ENCODE measurements at places on chromosomes 1 and 21.

DNA sequence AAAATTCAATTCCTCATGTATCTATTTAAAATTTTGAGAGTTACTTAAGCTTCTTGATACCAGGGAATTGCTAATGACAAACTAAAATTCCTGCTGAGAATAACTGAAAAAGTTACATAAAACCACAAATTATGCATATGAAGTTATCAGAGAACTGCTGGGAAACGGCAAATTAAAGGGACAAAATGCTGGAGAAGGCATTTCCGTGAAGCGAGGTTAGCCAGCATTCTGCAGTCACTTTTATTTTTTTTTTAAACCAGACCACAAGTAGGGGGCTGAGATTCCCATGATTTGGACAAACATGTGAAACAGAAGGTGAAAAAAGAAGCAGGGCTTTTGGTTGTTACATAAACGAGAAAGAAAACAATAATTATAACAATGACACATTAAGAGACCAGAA lies 737.6 kb upstream of the CHRM3 start:
- no peak for DNase-seq

GRCh38 chr21:45774291-45774690 lies 130.8 kb downstream of the PCBP3 start:
- DNase-seq = no peak

GRCh38 chr1:12773438-12773837 lies at the start of gene PRAMEF12:
TSS of gene PRAMEF12 (plus strand) at chr1:12773738. CDS start at chr1:12774868, 1,130 bp downstream.
- no peak for DNase-seq

DNA sequence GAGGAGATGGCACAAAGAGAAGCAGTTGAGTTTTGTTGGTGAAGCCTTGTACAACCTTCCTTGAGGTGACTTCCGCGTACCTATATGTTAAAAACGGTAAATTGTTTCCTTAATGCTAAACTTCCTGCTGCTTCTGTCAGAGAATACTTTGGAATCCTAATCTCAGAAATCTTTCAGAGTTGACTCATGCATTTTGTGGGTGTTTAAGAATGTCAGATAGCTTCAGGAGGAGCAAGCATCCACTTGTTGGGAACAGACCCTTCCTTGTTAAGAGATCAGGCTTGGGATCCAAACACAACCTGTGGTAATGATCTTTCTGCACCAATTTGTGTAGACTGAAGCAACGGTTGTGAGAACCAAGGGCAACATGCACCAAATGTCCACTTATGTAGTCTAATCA lies 29.5 kb downstream of the AK4 start:
- no peak for DNase-seq

DNA sequence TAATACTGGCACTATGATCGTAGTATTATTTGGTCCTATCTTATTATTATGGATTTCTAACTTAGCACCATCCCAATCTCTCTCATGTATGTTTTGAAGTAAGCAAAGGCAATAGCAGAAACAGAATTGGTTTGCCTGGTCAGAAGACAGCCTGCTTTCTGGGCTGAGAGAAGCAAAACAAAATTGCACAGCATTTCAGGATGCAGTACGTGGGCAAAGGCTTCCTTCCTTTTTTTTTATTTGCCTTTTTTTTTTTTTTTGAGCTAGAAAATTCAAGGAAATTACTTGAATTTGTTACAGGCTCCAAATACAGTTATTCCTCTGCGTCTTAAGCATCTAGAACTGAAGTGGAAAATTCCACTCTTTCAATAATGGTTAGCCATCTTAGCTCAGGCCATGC lies 8.8 kb downstream of the CDA start:
- no peak for DNase-seq

DNA sequence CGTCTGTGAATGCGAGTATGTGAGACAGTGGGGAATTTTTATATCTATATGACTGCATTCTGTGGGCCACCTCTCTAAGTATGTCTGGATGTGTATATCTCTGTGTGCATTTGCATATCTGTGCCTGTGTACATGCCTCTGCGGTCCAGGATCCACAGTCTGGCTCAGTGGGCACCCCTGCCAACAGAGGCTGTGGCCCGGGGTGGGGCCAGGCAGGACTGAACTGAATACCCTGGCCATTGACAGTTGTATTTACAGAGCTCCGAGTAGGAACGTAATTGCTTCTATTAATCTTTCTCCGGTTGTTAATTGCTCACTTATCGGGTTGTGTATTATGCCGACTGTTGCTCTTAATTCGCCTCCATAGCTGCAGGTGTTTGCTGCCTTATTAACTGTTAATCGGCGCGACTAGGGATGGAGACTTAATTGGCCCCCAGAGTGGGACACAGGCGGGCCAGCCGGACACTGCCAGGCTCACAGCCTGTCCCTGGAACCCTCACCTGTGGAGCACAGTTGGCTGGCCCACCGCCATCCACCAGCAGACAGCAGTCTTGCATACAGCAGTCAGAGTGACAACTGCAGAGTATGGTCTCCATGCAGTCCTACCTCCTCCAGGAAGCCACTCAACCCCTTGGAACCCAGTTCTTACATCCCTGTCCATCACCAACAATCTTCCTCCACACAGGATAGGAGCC lies 22.4 kb upstream of the ADGRB2 start:
- no peak for DNase-seq

- peak; percentile 66 for DNase-seq
These were observed 22.6 kb downstream of the BTG2 start for GRCh38 chr1:203327684-203328457.

- no peak for DNase-seq
These were observed 361.9 kb downstream of the TTLL7 start for GRCh38 chr1:83637009-83637408.

All from activated naive CD4-positive, alpha-beta T cell treated with Interleukin-2 at 50 U/mL for 16 hours (primary cell).